ENCODE measurements at places on chromosomes 4 and X. TPM values are rescaled to one million over a fixed set of nuclear protein-coding genes. Genes with fewer than 3 reads are reported as not detected.

The PKD2 gene
- 45.0 TPM for total RNA-seq

The SLC49A3 gene
- 15.1 TPM for total RNA-seq

The TMPRSS11A gene
- total RNA-seq = not detected

The GAGE12H gene
- not detected for total RNA-seq

The UGT2B10 gene
- not detected for total RNA-seq

The RAB40AL gene
- total RNA-seq = 0.78 TPM

The GPR34 gene
- not detected for total RNA-seq

The DNAAF6 gene
- not detected for total RNA-seq

The CXorf65 gene
- total RNA-seq = not detected

The PDZD4 gene
- 0.20 TPM for total RNA-seq

The DAPP1 gene
- total RNA-seq = not detected

The EMCN gene
- total RNA-seq = not detected

The RPA4 gene
- total RNA-seq = 2.6 TPM

The TEX13D gene
- not detected for total RNA-seq

The CLNK gene
- not detected for total RNA-seq

The GRID2 gene
- total RNA-seq = not detected

The AMBN gene
- total RNA-seq = not detected

The DLG3 gene
- total RNA-seq = 2.2 TPM

The CXCL9 gene
- total RNA-seq = not detected

The SHOX gene
- not detected for total RNA-seq

The TRPC5OS gene
- total RNA-seq = not detected

The AASDH gene
- total RNA-seq = 17.0 TPM

The TLR3 gene
- 3.9 TPM for total RNA-seq

The PARM1 gene
- total RNA-seq = 0.20 TPM

The KLF3 gene
- 24.4 TPM for total RNA-seq

The TMEM154 gene
- total RNA-seq = 11.1 TPM

The PPAT gene
- 18.7 TPM for total RNA-seq

The SYTL5 gene
- not detected for total RNA-seq

The UGT2B17 gene
- not detected for total RNA-seq

The MAGEA1 gene
- total RNA-seq = not detected

The CLDN34 gene
- total RNA-seq = not detected

The P2RY4 gene
- 0.39 TPM for total RNA-seq

The MTNR1A gene
- total RNA-seq = not detected

The TSPYL2 gene
- total RNA-seq = 5.1 TPM
